ENCODE measurements at places on chromosomes 11 and 22.

- DNase-seq: peak; percentile 53
Measured at GRCh38 chr11:129815596-129816461, at the start of gene TMEM45B. Gene TMEM45B, plus strand, starts transcription at chr11:129815848. Its CDS starts 36,635 bp downstream, at chr11:129852483.

GRCh38 chr22:18060646-18061620, 16.9 kb upstream of the PEX26 start:
- DNase-seq: no peak

- peak; percentile 82 for DNase-seq
Measured at GRCh38 chr11:107799218-107799859, 59.2 kb downstream of the SLC35F2 start.

DNA sequence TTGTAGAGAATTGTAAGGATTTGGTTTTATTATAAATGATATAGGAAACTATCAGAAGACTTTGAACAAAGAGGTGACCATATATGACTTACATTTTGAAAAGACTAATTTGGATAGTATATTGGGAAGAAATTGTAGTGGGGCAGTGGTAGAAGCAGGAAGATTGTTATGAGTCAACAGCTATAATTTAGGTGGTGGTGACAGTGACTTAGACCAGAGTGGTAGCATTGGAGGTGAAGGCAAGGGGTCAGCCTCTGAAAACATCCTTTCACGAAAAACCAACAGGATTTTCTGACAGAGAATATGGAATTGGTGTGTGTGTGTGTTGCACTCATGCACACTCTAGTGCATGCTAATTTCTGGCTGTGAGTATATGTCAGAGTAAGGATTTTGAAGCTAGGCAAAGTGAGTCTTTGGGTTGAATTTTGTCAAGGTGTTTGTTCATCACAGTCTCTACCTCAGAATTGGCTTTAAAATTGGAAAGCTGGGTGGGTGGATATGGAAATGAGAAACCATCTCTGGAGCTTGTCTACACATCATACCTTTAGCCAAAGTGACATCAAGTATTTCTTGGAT, 8.2 kb upstream of the HBE1 start:
- DNase-seq: no peak

- DNase-seq: peak; percentile 92
Measured at GRCh38 chr22:36757668-36758211, 18.2 kb downstream of the IFT27 start.

GRCh38 chr11:119251114-119251513, 45.0 kb downstream of the CBL start:
- DNase-seq: no peak

DNA sequence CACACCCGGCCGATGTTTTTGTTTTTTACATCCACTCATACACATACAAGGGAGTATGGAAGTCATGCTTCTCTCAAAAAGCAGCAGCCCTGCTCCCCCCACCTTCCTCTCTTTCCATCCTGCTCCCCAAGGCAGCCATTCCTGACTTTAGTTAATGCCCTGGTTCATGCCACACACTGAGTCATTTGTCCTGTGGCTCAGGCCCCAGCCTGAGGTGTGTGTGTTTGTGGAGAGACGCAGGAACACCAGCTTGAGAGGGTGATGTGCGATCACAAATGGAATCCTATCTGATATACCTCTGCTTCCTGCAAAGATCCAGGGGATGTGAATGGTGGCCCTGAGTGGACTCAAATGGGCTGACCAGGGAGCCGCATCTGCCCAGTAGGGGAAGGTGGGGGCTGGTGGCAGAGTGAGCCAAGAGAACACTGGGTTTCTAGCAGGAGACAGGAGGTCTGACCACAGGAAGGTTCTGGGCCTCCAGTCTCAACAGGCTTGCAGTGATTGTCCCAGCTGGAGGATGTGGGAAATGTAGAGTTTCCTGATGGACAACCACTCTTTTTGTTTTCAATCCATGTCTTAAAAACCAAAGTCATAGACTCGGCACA, 86.7 kb downstream of the OSBP2 start:
- DNase-seq: no peak

GRCh38 chr11:59755701-59756557, 753 bp downstream of the STX3 start:
- DNase-seq: peak; percentile 61

DNA sequence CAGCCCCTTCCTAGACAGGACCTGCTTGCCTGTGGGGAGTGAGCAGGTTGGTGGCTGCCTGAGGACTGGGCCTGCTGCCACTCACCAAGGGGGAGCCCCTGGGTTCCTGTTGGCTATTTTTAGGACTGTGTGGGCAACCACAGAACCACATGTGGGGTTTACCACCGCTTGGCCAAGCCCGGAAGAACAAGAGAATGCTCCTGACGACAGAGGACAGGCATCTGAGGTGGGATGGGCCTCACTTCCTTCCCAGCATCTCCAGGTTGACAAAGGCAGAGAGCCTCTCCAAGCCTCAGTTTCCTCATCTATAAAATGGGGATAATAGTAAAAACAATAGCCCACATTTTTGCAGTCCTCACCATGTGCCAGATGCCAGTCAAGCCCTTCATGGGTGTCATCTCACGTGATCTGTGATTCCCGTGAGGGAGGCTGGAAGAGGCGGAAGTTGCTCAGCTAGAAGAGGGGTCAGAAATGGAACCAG, 43.6 kb downstream of the LRRC32 start:
- DNase-seq: no peak

GRCh38 chr11:72471005-72471898, 36.9 kb upstream of the CLPB start:
- peak; percentile 67 for DNase-seq

DNA sequence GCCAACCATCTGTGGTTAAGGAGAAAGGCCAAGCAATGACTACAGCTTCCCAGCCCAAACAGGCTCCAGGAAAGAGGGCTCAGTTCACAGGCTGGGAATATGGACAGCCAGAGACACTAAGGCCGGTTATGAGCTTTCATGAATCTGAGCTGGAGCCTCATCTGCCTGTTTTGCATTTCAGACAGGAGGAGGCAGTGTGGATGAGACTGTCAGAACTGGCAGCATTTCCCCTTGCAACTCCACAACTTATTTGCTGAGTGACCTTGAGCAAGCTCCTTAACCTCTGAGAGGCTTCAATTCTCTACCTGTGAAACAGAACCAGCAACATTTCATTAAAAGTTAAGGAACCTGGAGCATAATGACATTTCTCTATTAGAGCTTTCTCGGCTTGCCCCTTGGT, 264.0 kb downstream of the ETS1 start:
- DNase-seq: no peak

GRCh38 chr11:12897867-12898266, 111.2 kb upstream of the RASSF10 start:
- DNase-seq: no peak

GRCh38 chr22:40422558-40423309, 52.3 kb downstream of the SGSM3 start:
- DNase-seq: no peak

GRCh38 chr11:7844521-7844920, 47.8 kb upstream of the OR5P2 start:
- DNase-seq: no peak

GRCh38 chr11:77407613-77408012, 66.3 kb downstream of the PAK1 start:
- no peak for DNase-seq

DNA sequence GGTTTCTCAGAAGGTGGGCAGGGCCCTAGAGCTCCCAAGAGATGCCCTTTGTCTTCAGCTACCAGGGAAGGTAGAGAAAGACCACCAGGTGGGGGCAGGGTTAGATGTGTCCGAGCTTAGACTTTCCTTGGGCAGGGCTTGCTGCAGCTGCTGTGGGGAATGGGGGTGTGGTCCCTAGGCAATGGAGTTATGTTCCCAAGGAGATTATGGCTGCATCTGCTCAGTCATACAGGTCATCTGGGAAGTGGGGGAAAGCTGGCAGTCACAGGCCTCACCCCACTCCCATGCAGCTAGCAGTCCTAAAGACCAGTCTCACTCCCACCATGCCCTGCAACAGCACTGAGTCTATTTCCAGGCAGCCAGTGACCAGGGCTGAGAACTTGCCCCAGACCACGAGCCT, 29.5 kb downstream of the MMP27 start:
- DNase-seq: no peak

GRCh38 chr22:40044870-40045834, 50.4 kb downstream of the FAM83F start:
- peak; percentile 62 for DNase-seq

DNA sequence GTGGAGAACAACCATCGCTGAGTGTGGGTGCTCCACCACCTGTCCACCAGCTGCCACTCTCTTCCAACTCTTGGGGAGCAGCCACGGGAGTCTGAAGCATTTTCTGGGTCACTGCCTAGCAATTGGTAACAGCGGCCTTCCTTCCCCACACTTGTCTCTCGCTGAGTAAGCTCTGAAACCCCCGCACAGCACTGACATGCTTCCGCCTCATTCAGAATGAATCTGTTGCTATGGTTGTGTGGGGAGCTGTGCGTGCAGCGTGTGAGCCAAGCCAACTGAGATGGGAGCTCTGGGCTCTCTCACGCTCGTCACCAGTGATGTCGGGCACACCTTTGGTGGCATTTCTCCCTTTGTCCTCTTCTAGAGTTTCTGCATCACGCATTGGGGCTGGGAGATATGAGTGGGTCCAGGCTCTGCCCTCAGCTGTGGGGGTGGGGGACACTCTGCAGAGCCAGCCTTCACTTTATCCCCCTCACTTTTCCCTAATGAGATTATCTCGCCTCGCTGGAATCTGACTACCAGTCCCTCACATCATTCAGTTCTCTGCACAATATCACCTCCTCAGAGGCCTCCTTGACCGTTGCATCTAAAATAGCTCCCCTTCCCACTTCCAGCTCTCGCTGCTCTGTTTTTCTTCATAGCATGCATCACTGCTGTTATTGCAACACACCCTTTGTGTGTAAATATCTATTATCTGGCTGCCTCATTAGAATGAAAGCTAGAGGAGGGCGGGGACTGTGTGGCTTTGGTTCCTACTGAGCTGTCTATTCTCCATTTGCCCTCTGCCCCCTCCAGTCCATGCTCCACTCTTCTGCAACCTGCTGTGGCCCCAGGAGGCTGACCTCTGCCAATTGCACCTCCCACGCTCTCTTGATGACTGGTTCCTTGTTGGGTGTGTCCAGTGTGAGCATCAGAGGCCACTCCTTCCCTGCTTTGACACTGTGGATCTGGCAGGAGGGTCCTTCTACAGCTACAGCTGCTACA, 569.9 kb upstream of the CADM1 start:
- DNase-seq: no peak

- DNase-seq: no peak
Measured at GRCh38 chr11:29184939-29185890, 831.6 kb downstream of the KCNA4 start.

GRCh38 chr11:73281796-73282660, 9.9 kb downstream of the P2RY6 start:
- DNase-seq: no peak

GRCh38 chr11:122869622-122870021, 12.9 kb upstream of the JHY start:
- DNase-seq: no peak

- DNase-seq: no peak
Measured at GRCh38 chr22:46011627-46012181, 34.7 kb upstream of the WNT7B start.

DNA sequence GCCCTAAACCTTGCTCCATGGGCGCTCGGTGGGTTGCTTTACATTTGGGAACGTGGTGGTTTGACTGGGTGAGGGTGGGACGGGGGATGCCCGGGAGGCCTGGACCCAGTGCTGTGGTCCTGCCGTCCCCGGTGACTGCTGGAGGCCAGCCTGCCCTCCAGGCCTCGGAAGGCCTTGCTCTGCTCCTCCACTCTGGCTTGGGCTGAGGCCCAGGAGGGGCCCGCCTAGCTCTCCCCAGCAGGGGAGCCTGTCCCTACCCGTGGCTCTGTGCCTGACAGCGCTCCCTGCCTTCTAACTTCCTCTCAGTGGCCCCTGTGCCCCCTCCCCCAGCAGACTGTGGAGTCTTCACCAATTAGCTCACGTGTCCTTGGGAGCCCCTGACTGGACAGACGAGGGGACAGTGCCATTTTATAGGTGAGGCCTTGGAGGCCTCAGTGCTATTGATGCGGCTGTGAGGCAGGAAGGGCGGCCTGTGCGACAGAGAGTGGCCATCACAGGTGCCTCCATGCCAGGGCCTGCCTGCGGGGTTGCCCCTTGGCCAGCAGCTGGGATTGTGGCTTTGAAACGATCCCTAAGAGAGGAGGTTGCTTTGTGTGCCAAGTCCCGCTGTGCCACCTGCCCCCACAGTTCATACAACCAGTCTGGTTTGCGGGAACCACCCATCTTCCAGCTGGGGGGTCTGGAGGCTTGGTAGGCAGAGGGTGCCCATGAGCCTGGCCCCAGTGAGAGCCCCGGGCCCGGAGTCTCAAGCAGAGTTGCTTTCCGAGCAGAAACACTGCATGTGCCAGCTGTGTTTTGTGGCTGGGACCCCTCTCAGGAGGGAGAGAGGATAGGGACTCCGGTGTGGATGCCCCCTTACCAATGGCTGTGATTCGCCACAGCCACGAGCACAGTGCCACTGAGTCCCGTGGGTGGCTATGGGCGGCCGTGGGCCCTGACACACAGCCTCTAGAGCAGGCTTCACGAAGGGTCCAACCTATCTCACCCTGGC, 17.7 kb downstream of the TPCN2 start:
- peak; percentile 15 for DNase-seq

DNA sequence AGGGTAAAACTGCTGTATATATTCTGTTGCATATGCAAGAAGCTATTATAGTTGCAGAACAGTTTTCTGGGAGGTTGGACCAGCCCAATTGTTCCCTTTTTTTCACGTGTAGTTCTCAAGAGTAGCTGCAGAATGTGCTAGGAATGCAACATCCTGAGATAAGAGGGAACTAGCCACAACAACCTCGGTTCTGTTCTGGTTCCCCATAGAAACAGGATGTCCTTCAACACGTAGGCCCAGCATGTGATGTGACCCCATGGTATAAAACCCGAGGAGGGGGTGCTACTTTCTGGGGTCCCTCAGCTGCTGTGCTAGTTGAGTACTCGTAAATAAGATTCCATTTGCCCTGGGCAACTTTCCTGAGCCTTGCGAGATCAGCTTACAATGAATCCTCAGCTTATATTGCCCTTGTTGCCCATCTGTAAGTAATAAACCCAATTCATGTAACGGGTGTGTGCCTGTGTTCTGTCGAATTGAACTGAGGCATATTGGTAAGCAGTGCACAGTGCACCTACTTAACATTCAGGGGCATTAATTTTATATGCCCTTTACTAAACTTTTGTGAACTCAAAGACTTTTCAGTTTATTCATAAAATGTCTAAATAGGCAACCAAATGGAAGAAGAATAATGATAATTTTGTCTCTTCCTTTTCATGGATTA, 23.0 kb upstream of the TRAF6 start:
- no peak for DNase-seq

DNA sequence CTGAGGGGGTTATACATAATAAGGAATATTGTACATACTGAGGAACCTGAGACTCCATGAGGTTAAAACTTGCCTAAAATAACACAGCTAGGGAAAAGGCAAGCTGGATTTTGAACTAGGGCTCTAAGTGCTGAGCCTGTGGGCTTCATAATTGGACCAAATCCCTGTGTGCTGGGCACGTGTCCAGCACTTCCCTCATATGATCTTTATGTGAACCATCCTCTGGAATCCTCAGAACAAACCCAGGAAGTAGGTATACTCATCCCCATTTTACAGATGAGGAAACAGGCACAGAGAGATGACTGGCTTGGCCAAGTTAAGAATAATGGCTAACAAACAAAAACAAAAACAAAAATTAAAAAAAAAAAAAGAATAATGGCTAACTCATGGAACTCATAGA, 14.9 kb downstream of the RTN4RL2 start:
- DNase-seq: no peak

- DNase-seq: no peak
Measured at GRCh38 chr11:61893981-61894380, 2.6 kb upstream of the FADS3 start.
